Immature natural killer cell (primary cell): ENCODE measurements at places on chromosomes 6 and 20. TPM values are rescaled to one million over a fixed set of nuclear protein-coding genes. Genes with fewer than 3 reads are reported as not detected.
A peak's percentile ranks its signal among the peaks of the same experiment; 100 is the strongest.

GRCh38 chr20:5222919-5223634 lies 93.7 kb downstream of the PROKR2 start:
- H3K4me1 ChIP-seq: no peaks in the 10 kb centered on the region
- no peak overlapping the region for H3K27ac ChIP-seq
- H3K36me3 ChIP-seq: peaks cover 2% of the 10 kb centered on the region

The PRRT1 gene
- not detected for polyA plus RNA-seq

- no peak for DNase-seq
- no peak overlapping the region for H3K27ac ChIP-seq
- H3K27me3 ChIP-seq: no peaks in the 10 kb centered on the region
- H3K4me3 ChIP-seq: no peak overlapping the region
Measured at GRCh38 chr20:38754924-38755323, 6.7 kb downstream of the ACTR5 start.

The DLL1 gene
- 7.0 TPM for polyA plus RNA-seq

DNA sequence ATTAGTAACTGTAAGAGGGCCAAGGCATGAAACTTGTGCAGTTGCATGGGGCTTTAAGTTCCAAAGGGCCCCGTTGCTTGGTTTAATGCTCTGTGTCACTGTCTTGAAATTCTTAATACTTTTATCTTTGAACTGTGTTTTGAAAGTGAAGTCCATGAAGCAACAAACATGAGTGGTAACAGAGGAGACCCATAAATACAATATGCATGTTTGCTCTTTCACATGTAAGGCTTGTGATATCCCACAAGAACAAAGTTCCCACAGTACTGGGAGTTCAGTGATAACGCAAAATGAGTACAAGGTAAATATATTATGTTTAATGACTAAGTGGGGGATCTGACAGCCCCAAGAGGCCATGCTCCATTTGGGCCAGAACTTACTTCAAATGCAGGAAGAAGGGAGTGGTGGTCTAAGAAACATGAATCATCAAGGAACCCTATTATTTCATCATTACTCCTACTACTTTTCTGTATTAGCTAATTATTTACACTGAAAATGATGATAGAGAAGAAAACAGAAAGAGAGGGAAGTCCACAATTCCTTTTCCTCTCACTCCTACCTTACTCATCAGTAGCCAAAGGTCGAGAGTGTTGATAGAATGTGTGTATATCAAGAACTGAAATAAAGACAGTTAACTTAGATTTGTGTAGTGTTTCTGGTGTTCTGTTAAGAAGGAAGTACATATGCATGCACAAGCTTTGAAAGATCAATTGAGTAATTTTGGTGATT lies 157.3 kb downstream of the PHF3 start:
- no peak for DNase-seq
- no peak overlapping the region for H3K4me3 ChIP-seq
- H3K4me1 ChIP-seq: no peaks in the 10 kb centered on the region
- no peaks in the 10 kb centered on the region for H3K36me3 ChIP-seq
- no peak overlapping the region for H3K27ac ChIP-seq

The HLA-DQB1 gene
- polyA plus RNA-seq: 74.9 TPM

The SPAG4 gene
- 0.89 TPM for polyA plus RNA-seq

- H3K27me3 ChIP-seq: peaks cover 66% of the 10 kb centered on the region
- H3K4me3 ChIP-seq: no peak overlapping the region
- no peak for DNase-seq
- H3K27ac ChIP-seq: no peak overlapping the region
- H3K4me1 ChIP-seq: peaks cover 2% of the 10 kb centered on the region
- peaks cover 4% of the 10 kb centered on the region for H3K36me3 ChIP-seq
Measured at GRCh38 chr6:27556406-27556805, 83.5 kb upstream of the ZNF184 start.

- H3K27ac ChIP-seq: no peak overlapping the region
- peaks cover 1% of the 10 kb centered on the region for H3K27me3 ChIP-seq
- H3K4me3 ChIP-seq: no peak overlapping the region
- DNase-seq: no peak
- H3K4me1 ChIP-seq: no peaks in the 10 kb centered on the region
Measured at GRCh38 chr6:67880939-67881705, 754.0 kb upstream of the ADGRB3 start.

The SNAI1 gene
- 0.36 TPM for polyA plus RNA-seq

DNA sequence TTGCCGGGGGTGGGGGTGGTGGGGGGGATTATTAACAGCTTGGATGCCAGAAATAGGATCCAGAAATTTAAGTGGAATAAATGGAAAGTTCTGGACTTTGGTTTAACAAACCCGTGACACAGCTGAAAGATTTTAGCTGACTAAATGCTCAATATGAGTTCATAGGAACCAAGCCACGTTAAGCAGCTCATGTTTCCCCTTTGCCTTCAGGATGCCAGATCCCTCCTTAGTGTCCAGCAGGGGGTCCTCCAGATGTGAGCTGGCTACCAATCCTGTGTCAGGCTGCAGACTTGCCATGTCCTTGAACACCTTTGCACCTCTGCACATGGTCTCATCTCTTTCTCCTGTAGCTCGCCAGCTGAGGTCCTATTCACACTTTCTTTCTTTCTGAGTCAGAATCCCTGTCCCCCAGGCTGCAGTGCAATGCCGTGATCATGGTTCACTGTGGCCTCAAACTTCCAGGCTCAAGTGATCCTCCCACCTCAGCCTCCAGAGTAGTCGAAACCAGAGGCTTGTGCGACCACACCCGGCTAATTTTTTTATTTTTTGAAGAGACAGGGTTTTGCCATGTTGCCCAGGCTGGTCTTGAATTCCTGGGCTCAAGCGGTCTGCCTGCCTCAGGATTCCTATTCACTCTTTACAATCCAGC lies 133.3 kb upstream of the ARMC2 start:
- H3K27me3 ChIP-seq: peaks cover 3% of the 10 kb centered on the region
- peaks cover 25% of the 10 kb centered on the region for H3K4me1 ChIP-seq
- H3K36me3 ChIP-seq: no peaks in the 10 kb centered on the region

GRCh38 chr6:131524695-131525336 lies 48.2 kb upstream of the ARG1 start:
- H3K4me3 ChIP-seq: peak overlapping the region; percentile 73
- H3K36me3 ChIP-seq: no peaks in the 10 kb centered on the region
- H3K4me1 ChIP-seq: peaks cover 22% of the 10 kb centered on the region
- H3K27me3 ChIP-seq: peaks cover 7% of the 10 kb centered on the region
- peak; percentile 71 for DNase-seq

GRCh38 chr6:142883011-142883410 lies 62.0 kb downstream of the HIVEP2 start:
- no peak overlapping the region for H3K4me3 ChIP-seq
- peaks cover 2% of the 10 kb centered on the region for H3K27me3 ChIP-seq
- H3K4me1 ChIP-seq: peaks cover 64% of the 10 kb centered on the region
- H3K36me3 ChIP-seq: no peaks in the 10 kb centered on the region

The TRDN gene
- not detected for polyA plus RNA-seq

DNA sequence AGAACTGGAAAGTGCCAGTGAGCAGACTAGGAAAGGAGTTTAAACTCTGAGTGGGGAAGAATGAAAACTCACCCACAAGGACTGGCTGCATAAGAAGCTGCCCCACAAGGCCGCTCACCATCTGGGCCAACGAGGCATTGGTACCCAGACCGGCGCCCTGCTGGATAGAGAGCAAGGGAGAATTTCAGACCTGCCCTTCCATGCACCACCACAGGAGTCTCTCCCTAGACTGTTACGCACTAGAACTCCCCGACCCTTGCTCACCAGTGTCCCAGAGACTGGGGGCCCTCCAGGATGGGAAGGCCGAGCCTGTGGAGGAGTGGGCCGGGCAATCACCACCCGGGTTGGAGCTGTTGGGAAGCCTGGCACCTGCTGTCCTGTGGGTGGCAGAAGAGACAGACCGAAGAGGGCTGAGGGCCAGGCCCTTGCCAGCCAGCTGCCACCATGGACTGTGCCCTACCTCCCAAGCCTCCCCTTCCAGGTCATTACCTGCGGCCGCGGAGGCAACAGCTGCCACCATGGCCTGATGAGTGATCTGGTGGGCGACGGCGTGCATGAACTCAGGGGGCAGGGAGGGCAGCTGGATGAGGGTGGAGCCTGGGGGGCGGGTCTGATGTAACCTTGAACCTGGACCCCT lies 8.5 kb downstream of the BAG6 start:
- peaks cover 5% of the 10 kb centered on the region for H3K27me3 ChIP-seq
- H3K4me1 ChIP-seq: peaks cover 7% of the 10 kb centered on the region
- peaks cover 14% of the 10 kb centered on the region for H3K36me3 ChIP-seq
- no peak overlapping the region for H3K27ac ChIP-seq
- H3K4me3 ChIP-seq: no peak overlapping the region

The CAP2 gene
- not detected for polyA plus RNA-seq

DNA sequence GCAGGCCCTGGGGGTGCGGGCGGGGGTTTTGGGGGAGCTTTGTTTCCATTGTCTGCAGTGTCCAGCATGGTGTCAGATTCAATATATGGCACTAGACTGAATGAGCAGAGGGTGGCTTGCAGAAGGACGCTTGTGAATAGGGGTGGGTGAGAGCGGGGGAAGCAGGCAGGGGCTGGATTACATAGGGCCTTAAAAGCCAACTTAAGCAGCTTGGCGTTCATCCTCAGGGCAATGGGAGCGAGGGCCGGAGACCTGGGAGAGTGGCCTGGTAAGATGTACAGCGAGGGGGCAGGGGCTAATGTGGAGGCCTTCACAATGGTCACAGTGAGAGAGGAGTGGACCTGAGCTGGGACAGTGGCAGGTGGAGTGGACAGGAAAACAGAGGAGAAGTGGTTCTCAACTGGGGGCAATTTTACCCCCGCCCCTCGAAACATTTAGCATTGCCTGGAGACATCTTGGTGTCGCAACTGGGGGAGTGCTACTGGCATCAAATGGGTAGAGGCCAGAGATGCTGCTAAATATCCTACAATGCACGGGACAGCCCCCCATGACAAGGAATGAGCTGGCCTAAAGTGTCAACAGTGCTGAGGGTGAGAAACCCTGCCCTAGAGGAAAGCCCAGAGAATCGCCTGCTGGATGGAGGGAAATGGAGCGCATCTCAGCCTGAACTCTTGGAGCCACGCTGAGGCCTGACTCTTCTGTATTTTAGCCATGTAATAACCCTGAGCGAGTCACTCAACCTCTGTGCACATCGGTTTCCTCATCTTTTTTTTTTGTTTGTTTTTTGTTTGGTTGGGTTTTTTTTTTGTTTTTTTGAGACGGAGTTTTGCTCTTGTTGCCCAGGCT lies 15.1 kb upstream of the BAK1 start:
- no peak for DNase-seq
- H3K36me3 ChIP-seq: no peaks in the 10 kb centered on the region
- no peak overlapping the region for H3K4me3 ChIP-seq
- peak overlapping the region; percentile 42 for H3K27ac ChIP-seq
- H3K4me1 ChIP-seq: peaks cover 35% of the 10 kb centered on the region

DNA sequence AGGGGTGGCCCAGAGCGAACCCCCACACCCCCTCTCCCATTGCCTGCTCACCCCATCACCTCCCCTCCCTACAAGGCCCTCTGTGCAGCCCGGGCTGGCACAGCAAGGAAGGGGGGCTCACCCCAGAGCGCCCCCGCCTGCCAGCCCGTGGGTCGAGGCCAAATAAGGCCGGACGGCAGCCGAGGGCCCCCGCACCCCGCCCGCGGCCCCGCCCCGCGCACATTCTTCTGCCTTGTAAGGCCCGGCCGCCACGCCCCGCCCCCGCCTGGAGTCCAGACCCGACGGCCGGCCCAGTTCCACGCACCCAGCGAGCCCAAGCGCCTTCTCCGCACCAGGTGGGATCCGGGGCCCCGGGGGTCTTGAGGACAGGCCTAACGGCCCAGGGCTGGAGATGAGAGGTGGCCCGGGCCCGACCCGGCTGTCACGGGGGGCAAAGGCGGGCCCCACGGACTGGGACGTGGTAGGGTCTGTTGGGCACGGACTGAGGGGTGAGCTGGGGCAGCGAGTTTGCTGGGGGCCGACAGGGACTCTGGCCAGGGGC lies at the start of gene MYL9:
TSS of gene MYL9 (plus strand) at position 293 of the 541 bp plus-strand sequence. CDS start 3,366 bp downstream, outside the sequence.
- H3K27ac ChIP-seq: no peak within 1 kb of the TSS
- DNase-seq: peak; percentile 32
- peaks cover 4% of the 10 kb centered on the region for H3K4me1 ChIP-seq
- no peaks in the 10 kb centered on the region for H3K36me3 ChIP-seq

DNA sequence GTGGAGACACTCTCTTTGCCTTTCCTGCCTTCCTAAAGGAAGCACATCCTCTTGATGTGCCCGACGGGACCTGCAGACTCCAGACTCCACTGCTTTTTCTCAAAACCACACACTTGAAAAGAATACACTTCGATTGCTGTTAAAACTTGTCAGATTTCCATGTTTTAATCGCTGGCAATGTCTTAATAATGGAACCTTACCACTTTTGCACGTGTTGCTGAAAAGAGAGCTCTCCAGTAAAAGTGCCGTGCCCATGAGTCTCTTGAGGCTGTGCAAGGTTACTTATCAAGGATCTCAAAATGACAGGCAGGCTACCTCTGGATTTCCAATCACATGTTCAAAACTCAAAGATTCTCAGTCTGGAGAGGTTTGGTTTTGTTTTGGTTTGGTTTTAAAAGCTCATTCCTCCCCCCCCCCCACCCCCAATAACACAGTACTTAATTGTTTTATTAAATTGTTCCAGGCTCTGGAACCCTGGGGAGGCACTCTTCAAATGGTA lies 12.0 kb upstream of the TFAP2A start:
- H3K27me3 ChIP-seq: peaks cover 15% of the 10 kb centered on the region
- H3K27ac ChIP-seq: no peak overlapping the region
- DNase-seq: no peak
- H3K4me1 ChIP-seq: peaks cover 6% of the 10 kb centered on the region
- peak overlapping the region; percentile 72 for H3K4me3 ChIP-seq

The HELZ2 gene
- polyA plus RNA-seq: 3.7 TPM
